ENCODE measurements at places on chromosomes 11 and 22.
A peak's percentile ranks its signal among the peaks of the same experiment; 100 is the strongest.

GRCh38 chr22:33620085-33620484, 300.2 kb downstream of the LARGE1 start:
- no peak for DNase-seq
- no peaks in the 10 kb centered on the region for H3K27me3 ChIP-seq
- H3K4me3 ChIP-seq = no peak overlapping the region
- no peak overlapping the region for H3K27ac ChIP-seq
- H3K4me1 ChIP-seq = no peaks in the 10 kb centered on the region

DNA sequence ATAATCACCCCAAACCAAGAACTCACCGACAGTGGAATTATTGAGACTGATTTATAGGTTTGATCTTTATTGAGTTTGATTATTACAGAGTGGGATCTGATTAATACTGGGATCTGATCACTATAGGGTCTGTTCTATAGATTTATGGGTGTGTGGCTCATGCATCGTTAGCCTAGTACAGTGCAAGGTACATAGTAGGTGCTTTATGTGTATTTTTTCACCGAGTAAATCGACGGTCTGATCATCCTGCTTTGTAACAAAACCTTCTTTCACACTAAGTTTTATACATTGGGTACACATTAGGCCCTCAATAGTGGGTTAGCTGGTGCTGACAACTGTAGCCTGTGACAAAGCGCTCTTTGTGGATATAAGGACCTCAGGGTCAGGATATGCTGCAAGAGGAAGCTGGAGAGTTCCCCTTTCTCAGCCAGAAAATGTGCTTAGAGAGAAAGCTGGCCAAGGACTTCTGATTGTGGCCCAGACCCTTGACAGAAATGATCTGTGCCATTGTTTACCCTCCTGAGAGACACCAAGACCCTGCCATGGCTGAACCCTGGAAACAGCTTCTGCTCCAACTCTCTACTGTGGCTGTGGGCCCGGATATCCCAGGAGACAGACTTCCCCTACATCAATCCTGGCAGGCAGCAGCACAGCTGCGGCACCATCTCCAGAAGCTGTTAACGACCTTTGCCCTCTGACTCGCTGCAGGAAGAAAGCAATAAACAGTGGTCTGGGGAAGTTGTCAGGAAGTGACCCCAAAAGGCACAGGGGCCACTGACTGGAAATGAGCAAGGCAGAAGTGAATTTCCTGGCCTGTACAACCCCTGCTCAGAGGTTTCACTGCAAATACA, 16.1 kb upstream of the TPP1 start:
- no peaks in the 10 kb centered on the region for H3K27me3 ChIP-seq
- no peak for DNase-seq
- no peak overlapping the region for H3K4me3 ChIP-seq

DNA sequence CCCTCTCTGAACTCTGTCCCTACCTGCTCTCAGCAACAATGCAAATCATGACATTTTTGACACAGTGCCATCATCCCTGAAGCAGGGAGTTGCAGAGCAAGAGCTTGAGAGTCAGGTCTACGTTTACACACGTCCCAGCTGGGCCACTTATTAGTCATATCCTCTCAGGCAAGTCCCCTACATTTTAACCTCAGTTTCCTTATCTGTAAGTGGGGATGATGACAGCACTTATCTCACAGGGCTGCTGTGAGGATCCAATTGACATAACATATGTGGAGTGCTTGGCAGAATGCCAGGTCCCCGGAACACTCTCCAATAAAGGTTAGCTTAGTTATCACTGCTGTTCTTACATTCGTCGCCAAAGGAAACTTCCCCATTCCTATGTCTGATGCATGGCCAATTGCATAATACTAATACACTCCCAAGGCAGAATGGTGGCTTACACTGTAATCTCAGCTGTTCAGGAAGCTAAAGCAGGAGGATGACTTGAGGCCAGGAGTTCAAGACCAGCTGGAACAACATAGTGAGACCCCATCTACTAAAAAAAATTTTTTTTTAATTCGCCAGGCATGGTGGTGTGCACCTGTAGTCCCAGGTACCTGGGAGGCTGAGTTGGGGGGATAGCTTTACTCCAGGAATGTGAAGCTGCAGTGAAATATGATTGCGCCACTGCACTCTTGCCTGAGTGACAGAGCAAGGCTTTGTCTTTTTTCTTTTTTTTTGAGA, 16.6 kb downstream of the ASCC2 start:
- DNase-seq = peak; percentile 54
- H3K27me3 ChIP-seq = no peaks in the 10 kb centered on the region
- H3K36me3 ChIP-seq = peaks cover 48% of the 10 kb centered on the region
- H3K27ac ChIP-seq = no peak overlapping the region
- H3K4me1 ChIP-seq = peaks cover 8% of the 10 kb centered on the region

DNA sequence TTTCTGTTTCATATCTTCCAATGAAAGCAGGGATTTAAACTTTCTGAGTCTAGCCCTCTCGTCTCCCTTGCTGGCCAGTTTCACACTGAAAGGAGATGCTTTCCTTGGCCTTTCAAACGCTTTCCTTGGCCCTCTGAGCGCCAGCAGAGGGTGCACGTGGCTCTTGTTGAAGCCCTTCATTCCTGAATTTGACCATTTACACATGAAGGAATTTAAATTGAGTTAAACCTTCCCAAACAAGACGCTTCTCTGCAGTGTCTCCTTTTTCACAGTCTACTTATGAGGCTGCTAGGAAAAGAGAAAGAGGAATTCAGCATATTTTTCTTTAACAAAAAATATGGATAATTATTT, 21.6 kb downstream of the NNMT start:
- H3K4me3 ChIP-seq = no peak overlapping the region
- peaks cover 94% of the 10 kb centered on the region for H3K4me1 ChIP-seq
- no peak for DNase-seq

- no peaks in the 10 kb centered on the region for H3K4me1 ChIP-seq
- H3K4me3 ChIP-seq = no peak overlapping the region
- no peak overlapping the region for H3K27ac ChIP-seq
- DNase-seq = no peak
Measured at GRCh38 chr22:11629661-11630385, 3898.2 kb upstream of the OR11H1 start.

DNA sequence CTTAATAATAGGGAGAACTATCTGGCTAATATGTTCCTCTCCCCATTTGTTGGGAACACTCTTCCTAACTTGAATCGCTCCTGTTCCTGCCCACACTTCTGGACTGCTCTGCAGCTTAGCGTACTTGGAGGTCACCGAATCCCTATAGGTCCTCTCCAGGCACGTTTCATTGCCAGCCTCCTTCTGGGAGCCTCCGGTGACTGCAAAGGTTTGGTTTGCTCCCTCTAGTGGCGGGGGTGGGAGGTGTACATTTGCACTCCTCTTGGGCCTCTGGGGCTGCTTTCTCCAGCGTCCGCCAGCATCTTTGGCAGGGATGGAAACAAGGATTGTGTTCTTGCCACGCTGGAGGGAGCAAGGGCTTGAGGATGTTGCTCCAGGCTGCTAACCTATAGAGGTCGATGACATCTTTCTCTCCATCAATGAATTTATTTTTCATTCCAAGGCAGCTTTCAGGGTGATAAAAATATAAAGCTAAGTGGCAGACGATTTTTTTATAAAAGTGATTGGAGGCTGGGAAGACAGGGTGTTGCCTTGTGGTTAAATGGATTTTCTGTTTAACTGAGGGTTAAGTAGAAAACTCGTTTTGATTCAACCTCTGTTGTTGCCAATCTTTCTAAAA, 48.7 kb downstream of the TSPAN18 start:
- H3K4me1 ChIP-seq = peaks cover 16% of the 10 kb centered on the region
- no peaks in the 10 kb centered on the region for H3K27me3 ChIP-seq
- DNase-seq = no peak
- H3K36me3 ChIP-seq = no peaks in the 10 kb centered on the region
- no peak overlapping the region for H3K4me3 ChIP-seq

- peaks cover 11% of the 10 kb centered on the region for H3K36me3 ChIP-seq
- no peaks in the 10 kb centered on the region for H3K27me3 ChIP-seq
- DNase-seq = no peak
- H3K4me3 ChIP-seq = no peak overlapping the region
- H3K4me1 ChIP-seq = peaks cover 28% of the 10 kb centered on the region
Measured at GRCh38 chr11:17986711-17987220, 26.1 kb downstream of the SERGEF start.

All from thoracic aorta (tissue), 2 donors.